ENCODE measurements at places on chromosomes 2 and 18. TPM values are rescaled to one million over a fixed set of nuclear protein-coding genes. Genes with fewer than 3 reads are reported as not detected.

GRCh38 chr2:12173943-12174340, 427.5 kb downstream of the LPIN1 start:
- no peak for DNase-seq

The EFHD1 gene
- 2.4 TPM for total RNA-seq

The SANBR gene
- 17.0 TPM for total RNA-seq

The CYBRD1 gene
- 338 TPM for total RNA-seq

The PUS10 gene
- 5.6 TPM for total RNA-seq

- DNase-seq = peak; percentile 73
Observed at GRCh38 chr2:64036034-64036705, 16.9 kb upstream of the VPS54 start.

The FAM110C gene
- total RNA-seq = not detected

DNA sequence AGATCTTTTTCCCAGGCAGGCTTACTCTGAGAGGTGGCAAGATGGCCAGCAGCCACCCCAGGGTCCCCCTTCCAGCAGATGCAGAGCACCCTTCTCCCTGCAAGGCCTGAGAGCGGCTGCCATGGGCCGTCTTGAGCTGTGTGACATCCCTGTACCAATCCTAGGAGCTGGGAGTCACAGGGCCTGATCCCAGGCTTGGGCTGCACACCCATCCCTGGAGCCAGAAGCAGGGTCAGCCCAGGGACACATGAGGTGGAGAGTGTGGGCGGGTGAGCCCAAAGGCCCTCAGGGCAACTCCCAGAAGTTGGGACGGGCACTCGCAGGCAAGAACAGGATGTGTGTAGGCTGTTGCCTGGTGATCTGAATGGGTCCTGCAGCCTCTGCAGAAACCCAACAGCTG, 40.5 kb downstream of the CROCC2 start:
- DNase-seq = peak; percentile 84

- DNase-seq = no peak
Observed at GRCh38 chr2:82330155-82330554, 2025.6 kb upstream of the LRRTM1 start.

- DNase-seq = no peak
Observed at GRCh38 chr2:197985029-197985638, 180.7 kb downstream of the PLCL1 start.

DNA sequence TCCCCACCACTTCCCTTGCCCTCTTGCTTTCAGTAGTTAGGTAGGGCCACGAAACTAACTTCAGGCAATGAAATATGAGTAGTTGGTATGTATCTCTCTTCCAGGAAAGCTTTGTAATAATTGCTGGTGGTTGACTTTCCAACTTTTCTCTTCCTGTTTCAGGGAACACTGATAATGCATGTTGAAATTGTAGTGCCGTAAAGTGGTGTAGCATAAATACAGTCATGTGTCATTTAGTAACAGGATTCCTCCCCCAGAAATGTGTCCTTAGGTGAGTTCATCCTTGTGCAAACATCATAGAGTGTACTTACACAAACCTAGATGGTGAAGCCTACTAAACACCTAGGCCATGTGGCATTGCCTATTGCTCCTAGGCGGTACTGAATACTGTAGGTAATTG, 429.2 kb downstream of the PID1 start:
- DNase-seq = no peak

The PAX3 gene
- under 0.01 TPM for total RNA-seq

The SP140 gene
- 0.36 TPM for total RNA-seq

- DNase-seq = no peak
Observed at GRCh38 chr2:177329064-177329463, 63.5 kb upstream of the AGPS start.

DNA sequence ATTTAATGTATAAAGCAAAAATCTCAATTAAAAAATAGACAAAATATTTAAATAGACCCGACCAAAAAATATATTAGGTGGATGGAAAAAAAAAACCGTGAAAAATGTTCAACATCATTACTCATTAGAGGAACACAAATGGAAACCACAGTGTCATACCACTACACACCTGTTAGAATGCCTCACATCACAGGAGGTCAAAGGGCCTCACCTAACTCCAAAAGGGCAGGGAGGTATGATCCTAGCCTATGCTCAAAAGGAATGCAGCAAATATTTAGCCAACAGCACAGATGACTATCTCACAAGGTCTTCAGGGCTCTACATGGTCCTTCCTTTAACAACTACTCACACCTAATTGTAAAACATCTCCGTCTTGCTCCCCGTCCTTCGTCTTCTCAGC, 185.5 kb upstream of the SETBP1 start:
- no peak for DNase-seq

The C2orf80 gene
- total RNA-seq = not detected

The ZSWIM2 gene
- not detected for total RNA-seq

DNA sequence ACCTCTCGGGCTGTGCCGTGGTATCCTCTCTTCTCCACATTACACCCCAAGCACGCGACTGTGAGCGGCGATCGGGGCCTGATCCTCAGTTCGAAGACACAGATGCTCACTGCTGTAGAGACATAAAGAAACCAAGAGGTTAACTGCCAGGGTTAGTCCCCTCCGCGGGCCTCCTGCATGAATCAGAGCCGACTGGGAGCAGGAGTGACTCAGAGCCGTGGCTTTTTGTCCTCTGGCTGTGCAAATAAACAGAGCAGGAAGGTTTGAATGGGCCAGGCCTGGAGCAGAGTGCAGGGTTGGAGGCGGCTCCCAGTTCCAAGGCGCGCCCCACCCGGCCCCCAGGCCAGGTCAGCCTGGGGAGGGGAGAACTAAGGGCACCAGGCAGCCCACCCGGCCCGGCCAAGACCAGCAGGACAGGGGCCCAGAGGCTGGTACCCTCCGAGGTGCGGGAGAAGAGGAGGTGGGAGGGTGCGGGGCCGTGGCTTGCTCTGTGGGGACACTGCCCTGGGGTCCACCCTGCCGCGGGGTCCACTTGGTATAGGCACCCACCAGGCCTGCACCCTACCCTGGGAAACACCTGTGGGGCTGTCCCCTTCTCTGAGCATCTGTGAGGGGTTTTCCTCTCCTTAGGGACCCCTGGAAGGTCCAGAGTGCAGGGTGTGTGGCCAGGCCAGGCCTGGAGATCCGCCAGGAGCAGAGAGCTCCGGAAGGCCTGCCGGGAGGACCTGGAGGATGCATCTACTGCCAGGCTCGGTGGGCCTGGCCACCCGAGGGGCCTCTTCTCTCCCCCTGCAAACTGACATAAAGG, 16.5 kb downstream of the TWIST2 start:
- peak; percentile 100 for DNase-seq

The ABCB11 gene
- total RNA-seq = under 0.01 TPM

DNA sequence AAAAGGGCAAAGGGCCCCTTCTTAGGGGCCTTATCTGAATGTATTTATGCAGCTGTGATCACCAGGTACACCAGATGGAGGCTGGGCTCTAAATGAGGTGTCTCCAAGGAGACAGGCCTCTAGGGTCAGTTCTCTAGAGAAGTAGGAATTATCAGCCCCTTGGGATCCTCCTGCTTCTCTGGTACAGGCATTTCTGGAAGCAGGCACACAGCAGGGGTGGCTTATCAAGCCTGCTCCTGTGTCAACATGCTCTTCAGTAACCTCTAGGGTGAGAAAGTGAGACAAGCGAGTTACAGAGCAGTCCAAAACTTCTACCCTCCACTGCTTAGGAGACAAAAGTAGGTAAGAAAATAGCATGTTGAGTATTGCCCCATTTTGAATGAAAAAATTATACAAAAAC, 13.8 kb downstream of the TPGS2 start:
- DNase-seq = no peak

- no peak for DNase-seq
Observed at GRCh38 chr18:79937103-79937860, 14.2 kb downstream of the SLC66A2 start.

DNA sequence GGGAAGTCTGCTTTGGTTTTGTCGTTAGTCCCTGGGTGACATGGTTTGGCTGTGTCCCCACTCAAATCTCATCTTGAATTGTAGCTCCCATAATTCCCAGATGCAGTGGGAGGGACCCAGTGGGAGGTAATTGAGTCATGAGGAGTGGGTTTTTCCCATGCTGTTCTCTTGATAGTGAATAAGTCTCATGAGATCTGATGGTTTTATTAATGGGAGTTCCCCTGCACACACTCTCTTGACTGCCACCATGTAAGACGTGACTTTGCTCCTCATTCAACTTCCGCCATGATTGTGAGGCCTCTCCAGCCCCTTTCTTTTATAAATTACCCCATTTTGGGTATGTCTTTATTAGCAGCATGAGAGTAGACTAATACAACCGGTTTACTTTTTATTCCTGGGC, 405.8 kb upstream of the ID2 start:
- no peak for DNase-seq

The NCKAP5 gene
- 1.8 TPM for total RNA-seq

- DNase-seq = peak; percentile 54
Observed at GRCh38 chr2:42045352-42045751, 2.5 kb upstream of the PKDCC start.

The USP40 gene
- total RNA-seq = 38.3 TPM

The RGPD3 gene
- total RNA-seq = 0.59 TPM

DNA sequence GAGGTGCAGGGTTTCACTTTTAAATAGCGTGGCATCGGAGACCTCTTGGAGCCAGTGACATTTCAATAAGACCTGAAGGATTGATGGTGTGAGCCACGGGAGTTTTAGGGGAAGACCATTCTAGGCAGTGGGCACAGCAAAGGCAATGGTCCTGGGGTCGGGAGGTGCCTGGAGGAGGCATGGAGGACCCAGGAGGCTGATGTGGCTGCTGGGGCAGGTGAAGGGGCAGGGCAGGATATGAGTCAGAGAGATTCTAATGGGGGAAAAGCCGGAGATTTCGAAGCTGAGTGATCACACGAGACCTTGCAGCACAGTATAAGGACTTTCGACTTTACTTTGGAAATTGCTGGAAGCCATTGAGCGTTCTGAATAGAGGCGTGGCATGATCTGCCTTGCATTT, 79.6 kb upstream of the KCNE4 start:
- DNase-seq = no peak

GRCh38 chr18:47888156-47888555, 42.3 kb downstream of the SMAD2 start:
- no peak for DNase-seq

- DNase-seq = no peak
Observed at GRCh38 chr2:101714118-101714517, 16.6 kb downstream of the MAP4K4 start.

GRCh38 chr2:41241325-41242000, 789.6 kb upstream of the SLC8A1 start:
- peak; percentile 2 for DNase-seq

GRCh38 chr2:163351143-163351542, 384.7 kb downstream of the FIGN start:
- no peak for DNase-seq

The FBLN7 gene
- 5.8 TPM for total RNA-seq

DNA sequence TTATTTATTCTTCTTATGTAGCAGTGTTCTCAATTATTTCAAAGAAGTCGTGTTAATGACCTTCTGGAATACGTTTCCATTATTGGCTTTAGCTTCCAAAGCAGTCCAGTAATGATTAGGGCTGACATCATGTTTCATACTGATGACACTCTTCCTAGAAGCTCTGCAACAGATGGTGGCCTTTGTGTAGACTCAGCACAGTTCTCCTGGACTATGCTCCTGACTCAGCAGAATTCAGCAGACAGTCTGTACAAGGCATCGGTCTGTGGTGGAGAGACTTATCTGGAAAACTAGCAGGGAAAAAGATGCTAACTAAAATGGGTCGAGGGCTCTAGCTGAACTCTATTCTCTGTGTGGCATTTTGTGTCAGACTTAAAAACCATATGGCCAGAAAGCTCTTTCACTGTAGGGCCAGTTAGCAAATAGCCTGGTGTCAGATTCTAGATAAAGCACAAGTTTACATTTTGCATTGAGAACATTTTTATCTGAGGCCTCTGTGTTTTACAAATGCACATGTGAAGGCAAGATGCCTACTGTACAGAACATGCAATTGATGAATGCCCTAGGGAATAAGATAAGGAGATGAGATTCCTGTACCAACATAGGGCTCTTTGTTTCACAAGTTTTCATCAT, 35.1 kb downstream of the GULP1 start:
- DNase-seq = no peak

- DNase-seq = no peak
Observed at GRCh38 chr2:45229411-45229810, 220.2 kb upstream of the SIX2 start.

DNA sequence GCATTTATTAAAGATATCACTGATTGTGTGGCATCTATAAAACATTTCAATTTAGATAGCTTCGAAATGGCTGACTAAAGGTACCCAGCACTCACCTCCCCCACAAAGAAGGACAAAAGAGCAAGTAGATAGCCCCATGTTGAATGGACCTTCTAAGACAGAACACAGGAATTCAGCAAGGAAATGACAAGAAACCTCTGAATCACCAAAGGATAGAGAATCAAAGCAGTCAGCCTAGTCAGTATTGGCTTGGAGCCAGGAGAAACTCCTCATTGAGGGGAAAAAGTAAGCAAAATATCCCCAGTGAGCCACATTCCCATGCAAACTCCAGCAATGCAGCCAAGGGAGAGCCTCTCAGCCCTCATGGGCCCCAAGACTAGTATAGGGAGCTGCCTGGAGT, 113.7 kb downstream of the BARD1 start:
- DNase-seq = no peak

The IL36RN gene
- total RNA-seq = not detected

DNA sequence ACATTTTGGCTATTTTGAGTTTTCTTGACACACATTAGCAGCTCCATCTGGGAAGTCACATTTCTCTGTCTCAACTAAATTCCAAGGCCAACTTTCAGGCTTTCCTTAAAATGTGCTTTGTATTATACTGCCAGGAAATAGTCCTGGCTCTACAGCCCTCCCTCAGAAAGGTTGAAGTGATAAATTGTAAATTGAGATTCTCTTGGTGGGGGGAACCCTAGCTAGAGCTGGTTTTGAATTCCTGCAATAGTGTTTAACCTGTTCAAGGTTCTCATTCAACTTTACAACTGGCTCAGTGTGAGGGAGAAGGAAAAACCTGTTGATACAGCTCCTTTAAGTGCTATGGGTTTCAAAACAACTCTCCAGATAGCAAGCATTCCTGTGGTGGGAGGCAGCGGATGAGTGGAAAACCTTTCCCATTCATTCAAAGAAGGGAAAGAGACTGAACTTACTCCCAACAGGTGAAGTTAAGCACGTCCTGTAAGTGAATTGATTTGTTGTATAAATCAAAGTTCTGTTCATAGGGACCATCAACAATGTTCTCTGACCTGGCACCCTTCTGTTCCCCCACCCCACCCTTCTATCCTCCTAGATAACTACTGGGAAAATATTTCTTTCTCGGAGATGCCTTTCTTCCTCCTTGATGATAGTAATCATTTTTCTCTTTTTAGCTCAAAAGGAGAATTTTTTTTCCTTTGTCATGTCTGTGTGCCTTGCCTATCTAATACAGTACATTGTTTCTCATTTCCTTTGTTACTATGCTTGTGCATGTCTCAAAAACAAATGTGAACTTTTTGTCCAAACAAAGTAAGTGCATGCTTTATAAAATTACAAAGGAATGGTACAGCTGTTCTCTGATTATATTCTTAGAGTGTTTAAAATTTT, 44.2 kb upstream of the SLC39A10 start:
- no peak for DNase-seq
